ENCODE measurements at places on chromosomes 7 and 10.

DNA sequence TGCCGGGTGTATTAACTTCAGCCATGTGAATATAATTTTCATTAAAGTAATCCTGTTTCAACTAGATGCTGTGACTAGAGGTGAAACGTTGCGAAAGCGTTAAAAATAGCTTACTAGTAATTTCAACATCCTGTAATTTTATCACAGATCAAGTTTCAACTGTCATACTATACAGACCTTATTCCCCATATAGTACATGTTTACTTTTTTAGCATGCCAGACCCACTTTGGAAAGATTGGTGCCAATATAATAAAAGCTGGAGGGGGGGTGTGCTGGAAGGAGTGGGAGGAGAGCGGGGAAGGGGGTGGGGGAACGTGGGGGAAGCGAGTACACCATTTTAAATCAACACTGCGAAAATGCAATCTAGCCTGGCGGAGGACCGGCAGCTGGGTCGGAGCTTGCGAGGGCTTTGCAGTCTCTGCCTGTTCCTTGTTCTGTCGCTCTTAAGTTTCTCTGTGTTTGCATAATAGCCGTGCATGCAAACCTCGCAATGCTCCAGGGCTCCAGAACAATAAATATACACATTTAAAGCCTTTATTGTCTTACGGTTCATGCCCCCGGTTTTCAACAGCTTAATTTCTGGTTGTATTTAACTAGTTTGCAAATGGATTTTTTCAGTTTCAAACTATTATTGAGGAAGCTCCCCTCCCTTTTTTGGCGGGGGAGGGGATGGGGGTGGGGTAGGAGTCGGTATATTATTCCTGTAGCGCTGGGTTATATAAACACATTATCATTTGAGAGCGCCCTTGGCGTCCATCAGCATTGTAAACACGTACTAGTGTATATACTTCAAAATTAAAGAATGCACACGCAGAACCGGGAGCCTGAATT is 1.3 kb upstream of the ARID5B start:
- DNase-seq: no peak

DNA sequence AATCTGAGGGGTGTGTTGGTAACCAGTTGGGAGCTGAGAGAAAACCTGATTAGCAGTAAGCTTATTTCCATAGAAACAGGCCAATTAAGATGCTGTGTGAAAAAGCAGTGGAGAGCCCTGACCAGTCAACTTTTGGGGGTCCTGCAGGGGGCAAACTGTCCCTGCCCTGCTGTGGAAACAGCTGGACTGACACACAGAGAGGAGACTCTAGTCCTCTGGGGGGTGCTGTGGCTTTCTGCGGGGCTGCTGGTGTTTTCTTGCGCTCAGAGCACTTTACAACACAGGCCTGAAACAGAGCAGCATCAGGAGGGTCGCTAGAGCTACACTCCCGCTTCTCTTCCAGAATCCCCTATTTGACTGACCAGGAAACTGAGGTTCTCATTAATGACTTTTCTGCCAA is 546.9 kb upstream of the GALNT17 start:
- no peak for DNase-seq

DNA sequence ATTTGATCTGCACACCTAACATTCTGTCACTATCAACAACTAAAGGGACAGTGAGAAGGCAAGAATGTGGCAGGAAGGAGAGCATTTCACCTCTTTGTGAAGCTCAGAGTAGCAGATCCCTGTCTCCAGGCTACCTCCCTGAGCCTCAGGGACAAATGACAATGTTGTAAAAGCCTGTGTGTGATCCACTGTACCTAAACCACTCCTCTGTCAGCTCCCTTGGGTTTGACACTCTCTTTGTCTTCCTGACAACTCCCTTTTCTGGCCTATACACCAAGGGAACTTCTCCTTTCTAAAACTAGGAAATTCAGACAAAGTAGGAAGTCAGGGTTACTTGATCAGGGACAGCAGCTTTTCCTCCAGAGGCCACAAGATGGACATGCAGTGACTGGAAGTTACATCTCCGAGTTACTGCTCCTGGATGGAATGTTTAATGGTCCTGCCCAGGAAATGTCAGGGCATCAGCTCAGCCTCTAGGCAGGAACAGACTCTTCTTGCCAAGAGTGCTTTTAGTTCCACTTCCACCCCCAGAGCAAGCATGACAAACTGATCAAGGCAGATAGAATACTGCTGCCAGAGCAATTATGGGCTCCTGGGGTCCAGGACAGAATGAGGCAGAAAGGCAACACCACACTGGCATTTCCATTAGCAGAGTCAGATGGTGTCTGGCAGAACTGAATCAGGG is 1014.5 kb upstream of the LRRTM3 start:
- DNase-seq: no peak

GRCh38 chr7:96244244-96244991 is 77.5 kb downstream of the SLC25A13 start:
- DNase-seq: no peak

DNA sequence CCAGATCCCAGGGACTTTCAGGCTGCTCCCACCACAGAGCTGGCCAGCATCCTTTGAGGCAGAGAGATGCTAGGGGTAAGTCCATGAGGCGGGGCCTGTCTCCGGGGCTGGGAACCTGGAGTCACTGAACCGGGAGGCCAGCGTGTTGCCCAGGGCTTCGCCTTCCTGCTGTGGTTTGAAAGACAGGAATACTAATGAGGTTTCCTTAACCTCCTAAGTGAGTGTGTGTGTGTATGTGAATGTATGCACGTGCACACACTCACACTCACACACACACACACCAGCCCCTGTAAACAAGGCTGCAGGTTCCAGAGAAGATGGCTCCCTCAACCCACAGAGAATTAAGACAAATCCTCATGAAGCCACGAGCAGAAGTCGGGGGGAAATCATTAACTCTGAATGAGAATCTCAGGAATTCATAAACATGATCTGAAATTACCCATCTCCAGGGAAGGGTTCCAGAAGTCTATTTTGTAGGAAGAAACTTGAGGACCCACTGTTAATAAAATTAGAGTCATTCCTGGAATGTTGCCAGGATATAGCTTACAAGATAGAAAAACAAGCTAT is 20.3 kb upstream of the PFKP start:
- DNase-seq: no peak

DNA sequence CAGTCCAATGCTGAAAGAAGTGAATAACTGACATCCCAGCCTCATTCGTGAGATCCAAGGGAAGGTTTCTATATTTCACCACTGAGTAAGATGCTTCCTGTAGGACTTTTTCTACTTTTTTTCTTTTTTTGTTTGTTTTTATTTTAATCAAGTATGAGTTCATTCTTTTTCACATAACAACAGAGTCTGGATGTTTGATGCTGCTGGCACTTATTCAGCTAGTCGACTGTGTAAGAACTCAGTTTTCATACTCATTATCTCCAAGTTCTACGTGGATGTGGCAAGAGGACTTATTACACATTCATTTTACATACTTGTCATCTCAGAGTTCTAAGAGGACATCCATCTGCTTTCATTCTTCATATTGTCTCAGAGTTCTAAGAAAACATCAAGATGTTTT is 86.9 kb downstream of the CPXM2 start:
- DNase-seq: no peak

DNA sequence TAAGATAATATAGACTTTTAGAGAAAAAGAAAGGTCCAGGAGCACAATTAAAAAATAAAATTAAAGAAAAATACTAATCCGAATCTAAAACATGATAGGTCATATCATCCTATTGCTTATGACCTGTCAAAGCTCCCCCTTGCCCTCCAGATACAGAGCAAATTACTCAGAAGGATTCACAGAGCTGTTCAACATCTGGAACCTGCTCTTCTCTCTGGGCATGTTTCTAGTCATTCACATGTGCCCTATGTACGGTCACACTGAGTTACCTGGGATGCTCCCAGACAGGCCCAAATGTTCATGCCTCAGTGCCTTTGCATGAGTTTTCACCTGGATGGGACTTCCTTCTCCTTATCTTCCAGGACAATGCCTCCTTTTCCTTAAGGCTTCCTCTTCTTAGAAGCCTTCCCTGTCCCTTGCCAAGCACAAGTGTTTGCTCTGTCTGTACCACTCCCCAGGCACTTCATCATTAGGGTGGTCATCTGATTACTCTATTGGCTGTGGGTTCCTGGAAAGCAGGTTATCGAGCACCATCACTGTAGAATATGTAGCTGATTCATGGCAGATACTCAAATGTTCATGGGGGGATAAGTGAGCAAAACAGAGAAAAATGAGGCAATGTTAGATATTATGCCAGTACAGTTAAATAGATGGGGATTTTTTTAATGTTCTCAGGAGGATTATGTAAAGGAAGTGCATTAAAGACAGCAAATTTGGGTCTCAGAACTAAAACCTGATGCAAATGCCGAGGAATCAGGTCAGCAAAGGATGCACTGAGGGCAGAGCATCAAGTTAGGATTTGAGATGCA is 12.0 kb upstream of the AOAH start:
- DNase-seq: no peak

DNA sequence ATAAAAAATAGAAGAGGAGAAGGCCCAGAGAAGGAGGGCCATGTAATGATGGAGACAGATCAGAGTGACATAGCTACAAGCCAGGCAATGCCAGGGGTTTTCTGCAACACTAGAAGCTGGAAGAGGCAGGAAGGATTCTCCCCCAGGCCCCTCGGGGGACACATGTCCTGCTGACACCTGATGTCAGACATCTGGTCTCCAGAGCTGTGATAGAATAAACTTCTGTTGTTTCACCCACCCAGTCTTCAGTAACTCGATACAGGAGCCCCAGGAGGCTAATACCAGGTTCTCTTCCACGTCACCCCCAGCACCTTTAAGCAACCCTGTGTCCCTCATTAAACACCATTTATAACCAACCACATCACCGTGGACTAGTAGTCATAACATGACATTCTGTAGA is 94.9 kb downstream of the TMEM130 start:
- no peak for DNase-seq

DNA sequence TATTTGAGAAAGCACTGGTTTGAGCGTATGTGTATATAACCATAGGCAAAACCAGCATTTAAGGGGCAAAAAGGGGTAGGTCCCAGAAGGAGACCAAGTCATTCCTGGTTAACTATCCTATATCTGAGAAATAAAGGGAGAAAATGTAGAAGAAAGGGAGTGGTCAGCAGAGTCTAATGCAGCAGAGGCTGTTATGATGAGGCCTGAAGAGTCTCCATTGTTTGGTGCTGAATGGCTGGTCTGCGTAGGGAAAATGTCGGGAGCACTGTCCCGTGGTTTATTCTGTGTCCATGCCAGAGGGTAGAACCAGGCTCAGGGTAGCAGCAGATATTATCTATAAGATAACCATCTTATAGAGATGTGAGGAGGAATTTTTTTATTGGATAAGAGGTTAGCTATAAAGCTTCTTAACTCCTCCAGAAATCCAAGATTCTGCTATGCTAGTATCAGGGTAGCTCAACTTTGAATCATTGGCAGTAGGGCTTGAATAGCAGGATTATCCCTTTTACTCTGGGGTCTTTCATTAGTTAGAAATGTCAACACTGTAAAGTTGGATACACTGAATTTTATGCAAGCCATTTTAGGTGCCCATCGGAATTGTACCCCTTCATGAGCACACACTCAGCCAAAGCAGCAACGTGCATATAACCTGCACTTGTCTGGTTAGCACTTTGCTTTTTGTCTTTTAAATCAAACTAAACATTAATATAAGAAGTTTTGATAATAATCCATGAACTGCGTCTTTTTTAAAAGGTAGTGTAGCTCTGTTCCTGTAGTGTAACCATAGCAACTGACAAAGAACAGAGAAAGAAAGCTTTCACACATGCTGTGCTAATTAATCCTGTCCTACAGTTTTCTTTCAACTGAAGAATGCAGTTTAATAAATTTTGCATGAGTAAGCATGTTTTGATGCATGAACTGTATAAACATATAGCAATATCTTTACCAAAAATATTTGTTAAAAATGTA is 312.0 kb upstream of the FZD1 start:
- no peak for DNase-seq

GRCh38 chr10:13016426-13016825 is 14.9 kb upstream of the CCDC3 start:
- no peak for DNase-seq

- no peak for DNase-seq
Observed at GRCh38 chr7:30627026-30627425, 32.3 kb downstream of the GARS1 start.

- DNase-seq: no peak
Observed at GRCh38 chr7:77247206-77247850, 47.7 kb upstream of the FGL2 start.

DNA sequence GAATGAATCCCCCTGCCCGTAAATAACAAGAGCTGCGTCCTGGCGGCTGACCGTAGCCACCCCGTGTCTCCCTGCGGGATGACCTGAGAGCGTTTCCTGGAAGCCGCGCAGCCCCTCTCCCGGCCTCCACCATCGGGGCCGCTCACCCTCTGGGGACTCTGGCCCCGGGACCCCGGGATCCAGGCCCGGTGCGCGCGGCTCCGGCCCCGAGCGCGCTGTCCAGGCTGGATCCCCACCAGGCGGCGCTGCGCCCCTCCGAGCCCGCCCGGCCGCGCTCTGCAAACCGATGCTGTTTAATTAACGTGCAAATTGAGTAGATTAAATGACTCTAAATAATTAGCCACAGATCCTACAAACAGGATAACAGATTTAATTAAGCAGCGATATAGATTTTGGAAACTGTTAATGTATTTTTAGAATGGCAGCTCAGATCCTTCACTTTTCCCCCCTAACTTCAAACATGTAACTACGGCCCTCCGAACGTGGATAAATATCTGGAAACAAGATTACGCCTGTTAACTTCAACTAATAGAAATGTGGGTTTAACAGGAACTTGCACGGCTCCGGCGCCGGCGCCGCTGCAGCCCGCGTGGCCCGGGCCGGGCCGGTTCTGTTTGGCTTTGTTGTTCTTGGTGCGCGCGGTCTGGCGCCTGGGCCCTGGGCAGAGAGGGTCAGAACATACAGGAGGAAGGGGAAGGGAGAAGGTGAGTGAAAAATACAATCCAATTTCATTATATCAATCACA is 7.1 kb upstream of the UNCX start:
- no peak for DNase-seq

All from vagina (tissue), 2 donors.